ENCODE measurements at places on chromosomes 13 and 19.
A peak's percentile ranks its signal among the peaks of the same experiment; 100 is the strongest.

DNA sequence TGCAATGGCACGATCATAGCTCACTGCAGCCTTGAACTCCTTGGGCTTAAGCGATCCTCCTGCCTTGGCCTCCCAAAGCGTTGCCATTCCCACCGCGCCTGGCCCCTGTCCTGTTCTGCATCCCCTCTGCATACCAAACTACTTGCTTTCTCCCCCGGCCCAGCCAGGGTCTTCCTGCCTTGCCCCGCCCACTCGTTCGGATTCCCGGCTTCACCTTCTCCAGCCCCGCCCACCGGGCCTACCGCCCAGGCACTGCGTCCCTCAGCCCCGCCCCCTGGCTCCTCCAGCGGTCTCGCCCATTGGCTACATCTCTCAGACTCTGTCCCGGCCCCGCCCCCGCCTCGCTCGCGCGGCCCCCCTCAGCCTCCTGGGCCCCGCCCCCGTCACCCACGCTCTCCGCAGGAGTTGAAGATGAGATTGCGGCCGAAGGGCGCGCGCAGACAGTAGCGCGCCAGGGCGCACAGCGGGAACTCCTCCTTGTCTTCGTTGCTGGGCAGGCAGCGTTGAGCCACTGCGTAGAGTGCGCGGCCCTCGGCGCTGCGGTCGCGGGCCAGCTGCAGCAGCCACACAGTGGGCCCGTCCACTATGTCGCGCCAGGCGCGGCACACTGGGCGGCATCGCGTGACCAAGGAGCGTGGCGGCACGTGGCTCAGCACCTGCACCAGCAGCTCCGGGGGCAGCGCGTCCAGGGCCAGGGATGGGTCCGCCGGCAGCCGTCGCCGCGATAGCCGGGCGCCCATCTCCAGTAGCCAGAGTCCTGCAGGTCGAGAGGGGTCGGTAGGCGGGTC lies 19.0 kb downstream of the MRPS12 start:
- DNase-seq, result peak; percentile 90

DNA sequence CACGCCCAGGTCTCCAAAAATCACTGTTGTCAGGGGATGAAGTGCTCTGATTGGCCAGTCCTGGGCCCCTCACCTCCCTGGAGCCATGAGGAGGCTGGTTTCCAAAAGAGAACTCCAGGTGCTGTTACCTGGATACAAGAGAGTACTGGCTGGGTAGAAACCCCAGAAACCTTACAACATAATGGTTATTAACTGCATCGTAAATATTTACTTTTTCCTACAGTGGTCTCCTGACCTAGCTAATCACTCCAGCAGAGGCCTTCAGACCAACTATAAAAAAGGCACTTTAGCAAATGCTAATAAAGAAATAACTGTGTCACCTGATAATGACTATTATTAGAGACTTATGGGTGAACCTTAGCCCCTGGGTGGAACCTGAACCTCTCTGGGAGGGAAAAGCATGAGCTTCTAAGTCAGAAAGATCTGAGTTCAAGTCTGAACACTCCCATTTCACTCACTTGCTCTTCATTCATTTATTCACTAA lies 1.5 kb upstream of the IGSF23 start:
- DNase-seq, result peak; percentile 86

DNA sequence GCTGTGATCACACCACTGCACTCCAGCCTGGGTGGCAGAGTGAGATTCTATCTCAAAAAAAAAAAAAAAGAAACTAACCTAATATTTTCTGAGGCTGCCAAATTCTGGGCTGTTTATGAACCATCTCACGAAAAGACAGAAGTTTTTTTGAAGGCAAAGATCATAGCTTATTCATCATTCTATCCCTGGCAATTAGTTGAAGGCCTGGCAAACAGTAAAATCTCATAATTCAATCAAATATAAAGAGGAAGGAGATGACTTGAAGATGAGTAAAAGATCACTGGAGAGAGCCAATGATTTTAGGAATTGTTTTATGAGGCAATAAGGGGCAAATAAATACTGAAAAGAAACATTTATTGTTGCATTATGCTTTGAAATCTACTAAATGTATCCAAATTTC lies 216.5 kb downstream of the DCLK1 start:
- no peak for DNase-seq

- no peak for DNase-seq
Observed at GRCh38 chr13:52806029-52806428, 42.4 kb downstream of the PCDH8 start.

- no peak for DNase-seq
Observed at GRCh38 chr13:45529758-45530157, 65.0 kb downstream of the COG3 start.

DNA sequence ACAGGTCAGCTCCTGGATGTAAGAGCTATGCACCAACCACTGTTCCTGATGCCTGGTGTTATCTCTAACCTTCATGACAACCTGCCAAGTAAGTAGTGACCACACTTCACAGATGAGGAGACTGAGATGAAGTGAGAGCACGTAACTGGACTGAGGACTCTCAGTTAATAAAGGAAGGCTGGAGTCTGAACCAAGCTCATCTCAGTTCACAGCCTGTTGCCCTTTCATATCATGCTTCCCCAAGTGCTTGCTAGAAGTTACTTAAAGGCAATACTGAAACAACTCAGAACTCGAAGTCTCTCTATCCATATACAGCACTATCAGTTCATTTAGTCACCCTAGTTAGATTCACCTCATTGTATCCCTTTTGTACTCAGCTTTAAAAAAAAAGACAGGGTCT lies 119.7 kb downstream of the ABCC4 start:
- DNase-seq, result no peak

GRCh38 chr19:10911579-10912363 lies 16.7 kb downstream of the YIPF2 start:
- no peak for DNase-seq

DNA sequence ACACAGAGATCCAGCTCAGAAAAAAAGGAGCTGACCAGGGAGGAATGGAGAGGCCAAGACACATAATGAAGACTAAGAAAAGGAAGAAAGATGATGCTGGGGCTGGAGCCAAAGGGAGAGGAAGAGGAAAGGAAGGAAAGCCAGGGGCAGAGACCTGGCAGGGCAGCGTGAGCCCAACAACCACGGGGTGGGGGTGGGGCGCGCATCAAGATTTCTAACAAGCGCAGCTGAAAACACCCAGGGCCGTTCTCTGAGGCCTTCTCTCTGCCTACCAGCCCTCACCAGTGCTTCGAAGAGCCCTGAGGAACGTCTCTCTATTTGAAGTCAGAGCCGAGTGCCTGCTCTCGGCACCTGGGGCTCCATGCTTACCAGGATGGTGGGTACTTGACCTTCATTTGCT lies 23.6 kb upstream of the POU2F2 start:
- no peak for DNase-seq

DNA sequence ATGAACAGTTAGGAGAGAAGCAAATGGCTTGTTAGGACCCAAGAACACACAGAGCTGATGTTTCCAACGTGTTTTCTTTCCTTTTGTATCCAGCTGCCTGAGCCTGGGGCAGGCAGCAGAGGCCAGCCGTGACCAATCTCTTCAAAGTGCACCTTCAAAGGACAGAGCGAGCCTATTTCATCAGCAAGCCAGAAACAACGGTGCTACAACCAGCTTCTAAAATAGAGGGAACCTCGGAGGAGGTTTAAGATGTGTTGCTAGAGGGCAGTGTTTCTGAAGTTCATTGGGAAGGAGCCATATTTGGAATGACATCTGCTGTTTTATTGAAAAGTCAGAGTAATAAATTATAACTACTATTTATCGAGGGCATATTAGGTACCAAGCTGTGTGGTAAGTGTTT lies 56.2 kb upstream of the RFC3 start:
- DNase-seq, result no peak

DNA sequence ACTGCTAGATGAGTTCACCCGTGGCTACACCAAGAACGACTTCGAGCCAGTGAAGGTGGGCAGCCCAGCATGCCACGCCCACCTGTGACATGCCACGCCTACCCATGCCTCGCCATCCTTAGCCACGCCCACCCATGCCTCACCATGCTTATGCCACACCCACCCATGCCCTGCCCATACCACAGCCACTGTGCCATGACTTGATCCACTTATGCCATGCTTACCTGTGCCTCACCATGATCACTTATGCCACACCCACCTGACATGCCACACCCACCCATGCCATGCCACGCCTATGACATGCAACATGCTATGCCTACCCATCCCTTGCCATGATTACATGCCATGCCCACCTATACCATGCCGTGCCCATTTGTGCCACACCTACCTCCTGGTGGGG lies 12.9 kb upstream of the USE1 start:
- DNase-seq, result no peak

DNA sequence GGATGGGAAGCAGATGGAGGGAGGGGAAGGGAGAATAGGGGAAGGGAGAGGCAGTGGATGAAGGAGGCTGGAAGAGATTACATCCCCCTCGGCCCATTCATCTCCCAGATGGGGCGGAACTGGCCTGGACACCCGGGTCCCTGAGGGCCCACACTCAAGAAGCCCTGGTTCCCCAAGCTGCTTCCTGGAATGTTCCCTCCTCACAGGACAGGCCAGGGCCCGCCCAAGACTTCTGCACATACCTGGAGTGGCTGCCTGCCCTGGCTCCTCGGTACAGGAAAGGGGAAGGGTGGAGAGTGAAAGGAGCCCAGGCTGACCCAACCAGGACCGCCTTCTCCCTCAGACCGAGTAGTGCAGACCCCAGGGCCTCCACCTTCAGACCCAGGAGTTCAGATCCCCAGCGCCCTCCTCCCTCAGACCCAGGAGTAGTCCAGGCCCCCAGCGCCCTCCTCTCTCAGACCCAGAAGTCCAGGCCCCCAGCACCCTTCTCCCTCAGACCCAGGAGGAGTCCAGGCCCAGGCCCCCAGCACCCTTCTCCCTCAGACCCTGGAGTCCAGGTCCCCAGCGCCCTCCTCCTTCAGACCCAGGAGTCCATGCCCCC lies 489 bp downstream of the NTF4 start:
- no peak for DNase-seq

DNA sequence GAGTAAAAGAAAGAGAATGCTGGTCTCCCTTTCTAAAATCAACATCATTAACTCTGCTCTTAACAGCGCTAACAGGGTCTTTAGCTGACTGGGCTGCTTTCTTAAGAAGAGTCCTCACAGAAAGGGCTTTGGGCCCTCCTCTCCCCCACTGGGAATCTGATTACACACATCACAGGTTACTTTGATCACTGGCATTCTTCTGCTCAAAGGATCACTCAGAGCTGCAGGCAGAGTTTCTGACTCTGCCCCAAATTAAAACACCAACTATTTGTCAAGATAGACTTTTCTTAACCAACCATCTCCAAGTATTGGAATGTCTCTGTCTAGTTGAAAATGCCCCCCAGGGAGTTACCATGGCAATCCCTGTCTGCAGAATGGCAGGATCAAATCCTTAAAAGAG lies 31.1 kb upstream of the SIAH3 start:
- no peak for DNase-seq

DNA sequence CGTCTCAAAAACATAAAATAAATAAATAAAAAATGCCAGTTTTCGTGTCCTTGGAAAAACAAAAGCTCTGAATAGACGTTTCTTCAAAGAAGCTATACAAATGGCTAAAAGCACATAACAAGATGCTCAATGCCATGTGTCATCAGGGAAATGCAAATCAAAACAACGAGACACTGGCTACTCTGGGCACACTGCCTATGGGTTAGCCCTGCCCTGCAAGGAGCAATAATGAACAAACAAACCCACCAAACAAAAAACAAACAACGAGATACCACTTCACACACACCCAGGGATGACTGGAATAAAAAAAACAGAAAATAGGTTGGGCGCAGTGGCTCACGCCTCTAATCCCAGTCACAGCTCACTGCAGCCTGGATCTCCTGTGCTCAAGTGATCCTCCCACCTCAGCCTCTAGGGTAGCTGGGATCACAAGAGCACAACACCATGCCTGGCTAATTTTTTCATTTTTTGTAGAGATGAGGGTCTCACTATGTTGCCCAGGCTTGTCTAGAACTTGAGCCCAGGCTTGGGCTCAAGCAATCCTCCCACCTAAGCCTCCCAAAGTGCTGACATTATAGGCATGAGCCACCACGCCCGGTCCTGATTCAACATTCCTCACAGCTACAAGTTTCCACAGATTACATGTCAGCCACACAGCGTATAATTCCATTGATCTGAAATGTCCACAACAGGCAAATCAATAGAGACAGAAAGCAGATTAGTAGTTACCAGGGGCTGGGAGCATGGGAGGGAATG lies 15.5 kb upstream of the ISYNA1 start:
- no peak for DNase-seq

GRCh38 chr13:65860306-65860705 lies 1369.8 kb downstream of the PCDH9 start:
- no peak for DNase-seq

- DNase-seq, result no peak
Observed at GRCh38 chr13:67369895-67370660, 139.9 kb upstream of the PCDH9 start.

DNA sequence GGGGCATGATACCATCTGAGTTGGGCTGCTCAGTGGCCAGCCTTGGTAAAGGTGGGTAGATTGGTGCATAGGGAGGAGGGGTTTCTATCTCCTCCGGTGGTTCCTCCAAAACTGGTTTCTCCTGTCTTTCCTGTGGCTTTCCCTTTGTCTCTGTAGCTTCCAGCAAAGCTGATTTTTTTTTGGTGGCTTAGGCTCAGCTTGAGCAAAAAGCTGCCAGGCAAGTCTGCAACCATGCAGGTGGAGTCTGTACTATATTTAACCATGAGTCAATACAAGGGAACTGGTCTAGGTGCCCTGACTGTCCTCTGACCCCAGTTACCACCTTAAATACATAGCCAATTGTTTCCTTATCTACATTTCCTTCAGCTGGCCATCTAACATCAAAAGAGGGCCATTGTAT lies 64.0 kb upstream of the ZNF681 start:
- peak; percentile 37 for DNase-seq

GRCh38 chr19:19548915-19549759 lies 11.1 kb downstream of the CILP2 start:
- DNase-seq, result no peak

- no peak for DNase-seq
Observed at GRCh38 chr19:44822177-44822576, 13.3 kb downstream of the BCAM start.

GRCh38 chr13:111912991-111913760 lies 153.8 kb upstream of the SOX1 start:
- no peak for DNase-seq

- DNase-seq, result peak; percentile 81
Observed at GRCh38 chr13:35848336-35849255, 282.6 kb downstream of the DCLK1 start.

GRCh38 chr13:93386116-93386515 lies 159.5 kb downstream of the GPC6 start:
- DNase-seq, result no peak

GRCh38 chr13:79874396-79875360 lies 393.7 kb downstream of the NDFIP2 start:
- DNase-seq, result no peak

- no peak for DNase-seq
Observed at GRCh38 chr13:40875583-40875982, 86.2 kb downstream of the SLC25A15 start.

- DNase-seq, result no peak
Observed at GRCh38 chr13:28885181-28885580, 65.0 kb downstream of the MTUS2 start.

GRCh38 chr19:38831142-38831605 lies 420 bp downstream of the ECH1 start:
- peak; percentile 88 for DNase-seq

GRCh38 chr13:63086286-63086685 lies 1670.6 kb upstream of the PCDH20 start:
- no peak for DNase-seq

All from stomach (tissue), 19 donors.